ENCODE measurements at places on chromosomes 2 and 18.

DNA sequence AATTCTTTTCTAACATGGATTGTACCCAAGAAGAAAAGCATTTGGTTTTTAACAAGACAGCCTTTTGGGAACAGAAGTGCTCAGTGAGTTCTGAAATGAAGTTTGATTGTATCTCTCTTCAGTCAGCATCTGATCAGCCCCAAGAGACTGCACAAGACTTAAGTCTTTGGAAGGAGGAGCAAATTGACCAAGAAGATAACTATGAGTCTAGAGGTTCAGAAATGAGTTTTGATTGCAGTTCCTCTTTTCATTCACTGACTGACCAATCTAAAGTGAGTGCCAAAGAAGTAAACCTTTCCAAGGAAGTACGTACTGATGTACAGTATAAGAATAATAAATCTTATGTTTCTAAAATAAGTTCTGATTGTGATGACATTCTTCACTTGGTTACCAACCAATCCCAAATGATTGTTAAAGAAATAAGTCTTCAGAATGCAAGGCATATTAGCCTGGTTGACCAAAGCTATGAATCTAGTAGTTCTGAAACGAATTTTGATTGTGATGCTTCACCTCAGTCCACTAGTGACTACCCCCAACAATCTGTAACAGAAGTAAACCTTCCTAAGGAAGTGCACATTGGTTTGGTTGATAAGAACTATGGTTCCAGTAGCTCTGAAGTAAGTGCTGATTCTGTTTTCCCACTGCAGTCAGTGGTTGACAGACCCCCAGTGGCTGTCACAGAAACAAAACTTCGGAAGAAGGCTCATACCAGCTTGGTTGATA, 31.2 kb downstream of the ZDBF2 start:
- DNase-seq = no peak

DNA sequence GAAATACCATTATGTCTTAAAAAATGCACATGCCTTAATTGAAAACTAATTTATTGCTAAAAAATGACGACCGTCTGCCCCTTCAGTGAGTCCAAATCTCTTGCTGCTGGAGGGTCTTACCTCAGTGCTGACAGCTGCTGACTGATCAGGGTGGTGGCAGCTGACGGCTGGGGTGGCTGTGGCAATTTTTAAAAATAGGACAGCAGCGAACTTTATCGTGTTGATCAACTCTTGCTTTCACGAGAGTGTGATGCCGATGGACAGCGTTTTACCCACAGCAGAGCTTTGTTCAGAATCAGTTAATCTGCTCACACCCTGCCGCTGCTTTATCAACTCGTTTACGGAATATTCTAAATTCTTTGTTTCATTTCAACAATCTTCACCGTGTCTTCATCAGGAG, 21.2 kb upstream of the CTDP1 start:
- DNase-seq = no peak

GRCh38 chr2:113178891-113179290, 5.1 kb downstream of the PSD4 start:
- DNase-seq = no peak

- no peak for DNase-seq
Measured at GRCh38 chr2:1647417-1648240, 96.7 kb downstream of the PXDN start.

DNA sequence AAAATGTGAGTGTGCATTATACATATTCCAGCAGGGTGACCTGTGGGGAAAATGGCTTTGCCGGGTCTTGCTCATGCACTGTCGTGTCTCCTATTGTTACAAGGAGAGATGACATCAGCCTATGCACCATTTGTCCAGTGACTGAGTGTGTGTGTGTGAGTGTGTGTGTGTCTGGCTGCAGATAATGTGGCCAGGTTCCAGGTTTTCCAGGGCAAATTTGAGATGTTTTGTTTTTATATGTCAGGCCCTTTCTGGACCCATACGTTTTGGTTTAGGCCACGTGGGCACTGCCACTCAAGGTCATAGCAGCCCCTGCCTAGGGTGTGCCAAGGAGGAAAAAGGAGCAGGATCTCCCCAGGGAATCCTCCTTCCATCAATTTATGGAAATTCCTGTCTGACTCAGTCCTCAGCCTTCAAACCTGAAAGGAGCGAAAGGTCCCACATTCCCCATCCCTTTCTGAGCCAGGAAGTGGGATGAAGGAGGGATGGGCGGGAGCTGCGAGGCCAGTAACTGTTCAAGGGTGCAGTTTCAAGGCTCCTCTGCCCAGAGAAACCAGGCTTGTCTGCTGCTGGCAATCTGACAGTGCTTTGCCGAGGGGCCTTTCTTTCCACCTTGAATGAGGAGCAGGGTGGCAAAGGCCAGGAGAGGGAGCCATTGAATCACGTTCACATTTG, 93.0 kb upstream of the SMAD2 start:
- peak; percentile 94 for DNase-seq

- no peak for DNase-seq
Measured at GRCh38 chr2:228847684-228848083, 423.4 kb downstream of the PID1 start.

DNA sequence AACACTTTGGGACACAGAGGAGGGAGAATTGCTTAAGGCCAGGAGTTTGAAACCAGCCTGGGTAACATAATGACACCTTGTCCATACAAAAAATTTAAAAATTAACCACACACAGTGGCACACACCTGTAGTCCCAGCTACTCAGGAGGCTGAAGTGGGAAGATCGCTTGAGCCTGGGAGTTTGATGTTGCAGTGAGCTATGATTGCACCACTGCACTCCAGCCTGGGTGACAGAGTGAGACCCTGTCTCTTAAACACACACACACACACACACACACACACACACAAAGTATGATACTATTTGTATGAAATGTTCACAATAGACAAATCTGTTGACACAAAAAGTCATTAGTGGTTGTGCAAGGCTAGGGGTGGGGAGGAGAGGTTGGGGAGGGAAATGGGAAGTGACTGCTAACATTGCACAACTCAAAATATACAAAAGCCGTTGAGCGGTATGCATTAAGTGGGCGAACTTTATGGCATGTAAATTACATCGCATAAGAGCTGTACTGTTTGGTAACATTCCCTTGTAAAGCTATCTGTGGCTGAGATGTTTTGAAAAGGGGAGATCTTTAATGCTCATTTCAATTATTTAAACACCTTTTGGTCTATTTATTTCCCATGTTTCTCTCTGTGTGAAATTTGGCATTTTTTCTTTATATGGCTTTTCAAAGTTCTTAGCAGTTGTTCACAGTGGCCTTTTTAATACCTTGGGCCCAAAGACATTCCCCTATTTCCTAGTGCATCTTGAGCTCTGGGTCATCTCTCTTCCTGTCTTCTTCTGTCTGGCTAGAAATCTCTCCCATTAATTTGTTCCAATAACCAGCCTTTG, 58.9 kb upstream of the ZNF516 start:
- DNase-seq = no peak

GRCh38 chr2:107091163-107091864, 205.3 kb upstream of the ST6GAL2 start:
- no peak for DNase-seq

DNA sequence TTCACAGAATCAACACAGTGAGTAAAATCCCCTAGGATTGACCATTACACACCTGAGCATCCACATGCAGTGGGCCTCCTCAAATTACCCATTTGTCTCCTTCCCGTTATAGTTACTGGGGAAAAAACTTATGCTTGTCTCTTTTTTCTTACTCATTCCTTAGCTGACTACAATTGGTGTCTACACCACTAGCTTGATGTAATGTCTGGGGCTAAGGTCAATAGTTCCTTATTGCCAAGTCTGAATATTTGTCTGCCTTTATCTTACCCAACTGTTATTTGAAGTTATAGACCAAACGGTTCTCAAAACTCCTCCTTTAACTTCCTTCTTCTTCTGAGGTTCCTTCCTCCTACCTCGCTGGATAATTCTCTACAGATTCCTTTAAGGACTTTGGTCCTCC, 41.9 kb upstream of the TMEM17 start:
- DNase-seq = no peak

GRCh38 chr2:133326652-133327397, 241.4 kb downstream of the NCKAP5 start:
- peak; percentile 24 for DNase-seq

DNA sequence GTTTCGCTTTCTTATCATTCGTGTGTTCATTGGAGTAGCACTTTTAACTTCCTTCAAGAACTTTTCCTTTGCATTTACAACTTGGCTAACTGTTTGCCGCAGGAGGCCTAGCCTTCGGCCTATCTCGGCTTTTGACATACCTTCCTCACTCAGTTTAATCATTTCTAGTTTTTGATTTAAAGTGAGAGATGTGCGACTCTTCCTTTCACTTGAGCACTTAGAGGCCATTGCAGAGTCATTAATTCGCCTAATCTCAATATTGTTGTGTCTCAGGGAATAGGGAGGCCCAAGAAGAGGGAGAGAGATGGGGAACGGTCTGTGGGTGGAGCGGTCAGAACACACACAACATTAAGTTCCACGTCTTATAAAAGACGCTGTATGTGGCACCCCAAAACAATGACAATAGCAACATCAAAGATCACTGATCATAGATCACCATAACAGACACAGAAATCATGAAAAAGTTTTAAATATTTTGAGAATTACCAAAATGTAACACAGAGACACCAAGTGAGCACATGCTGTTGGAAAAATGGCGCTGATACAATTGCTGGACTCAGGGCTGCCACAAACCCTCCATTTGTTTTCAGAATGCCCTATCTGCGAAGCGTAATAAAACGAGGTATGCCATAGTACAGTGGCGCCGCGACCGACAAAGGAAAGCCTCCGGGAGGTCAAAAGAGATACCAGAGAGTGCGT, 553 bp downstream of the TIGD1 start:
- peak; percentile 42 for DNase-seq

DNA sequence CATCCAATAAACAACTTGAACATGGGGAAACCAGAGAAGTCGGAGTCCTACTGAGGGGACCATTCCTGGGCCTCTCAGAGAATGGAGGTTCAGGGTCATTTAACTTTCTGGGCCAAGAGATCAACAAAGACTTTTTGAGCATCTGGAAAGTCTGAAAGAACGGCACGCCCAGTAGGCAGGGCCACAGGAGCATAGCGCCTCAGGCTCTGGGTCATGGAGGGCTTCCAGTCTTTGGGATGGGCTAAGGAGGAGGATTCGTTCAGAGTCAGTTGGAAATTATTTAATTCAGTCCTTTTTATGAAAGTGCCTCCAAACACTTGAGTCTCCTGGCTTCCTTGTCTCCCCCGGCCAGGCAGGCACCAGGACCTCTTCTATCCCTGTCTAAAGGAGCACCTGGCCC, 101.1 kb upstream of the GLI2 start:
- no peak for DNase-seq

DNA sequence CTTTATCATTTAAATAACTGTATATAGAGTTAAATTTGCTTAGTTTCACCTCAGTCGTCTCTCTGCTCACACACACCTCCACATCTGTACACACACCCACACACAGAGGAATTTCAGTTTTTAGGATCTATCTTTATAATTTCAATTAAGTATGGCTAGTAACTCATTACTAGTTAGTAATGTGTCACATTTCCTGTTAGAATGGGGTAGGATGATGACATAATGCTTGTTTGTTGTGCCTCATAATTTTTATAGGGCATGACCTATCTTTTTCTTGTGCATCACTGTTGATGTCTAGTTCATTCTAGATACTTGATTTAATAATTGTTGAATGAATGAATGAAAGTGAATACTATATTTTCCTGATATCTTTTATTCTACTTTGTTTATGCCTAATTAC, 108.6 kb downstream of the AGPS start:
- no peak for DNase-seq

DNA sequence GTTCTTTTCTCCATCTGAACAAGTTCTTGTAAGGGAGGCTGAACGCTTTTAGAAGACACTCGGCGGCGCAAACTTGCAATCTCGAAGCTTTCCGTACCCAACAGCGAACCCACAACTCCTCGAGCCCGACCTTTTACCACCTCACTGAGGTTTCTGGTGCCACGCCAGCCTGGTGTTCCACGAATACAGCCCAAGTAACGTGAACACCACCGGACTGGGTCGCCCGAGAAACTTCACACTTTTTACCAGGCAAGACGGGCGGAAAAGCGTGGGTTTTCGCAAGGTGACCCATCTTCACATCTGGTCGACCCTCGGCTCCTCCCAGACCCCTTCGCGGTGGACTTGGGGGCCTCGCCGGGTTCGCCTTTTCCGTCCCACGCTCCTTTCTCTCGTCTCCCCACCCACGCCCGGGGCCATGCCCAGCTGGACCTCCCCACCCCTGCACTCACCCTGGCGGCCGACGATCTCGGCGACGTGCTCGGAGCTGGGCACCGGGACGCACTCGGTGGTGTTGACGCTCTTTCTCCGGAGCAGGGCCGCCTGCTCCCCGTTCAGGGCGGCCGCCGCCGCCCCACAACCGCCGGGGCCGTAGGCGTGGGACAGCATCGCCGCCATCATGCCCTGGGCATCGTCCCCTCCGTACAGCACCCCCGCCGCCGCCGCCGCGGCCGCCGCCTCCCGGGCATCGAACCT, 1.2 kb downstream of the MEX3C start:
- DNase-seq = no peak

DNA sequence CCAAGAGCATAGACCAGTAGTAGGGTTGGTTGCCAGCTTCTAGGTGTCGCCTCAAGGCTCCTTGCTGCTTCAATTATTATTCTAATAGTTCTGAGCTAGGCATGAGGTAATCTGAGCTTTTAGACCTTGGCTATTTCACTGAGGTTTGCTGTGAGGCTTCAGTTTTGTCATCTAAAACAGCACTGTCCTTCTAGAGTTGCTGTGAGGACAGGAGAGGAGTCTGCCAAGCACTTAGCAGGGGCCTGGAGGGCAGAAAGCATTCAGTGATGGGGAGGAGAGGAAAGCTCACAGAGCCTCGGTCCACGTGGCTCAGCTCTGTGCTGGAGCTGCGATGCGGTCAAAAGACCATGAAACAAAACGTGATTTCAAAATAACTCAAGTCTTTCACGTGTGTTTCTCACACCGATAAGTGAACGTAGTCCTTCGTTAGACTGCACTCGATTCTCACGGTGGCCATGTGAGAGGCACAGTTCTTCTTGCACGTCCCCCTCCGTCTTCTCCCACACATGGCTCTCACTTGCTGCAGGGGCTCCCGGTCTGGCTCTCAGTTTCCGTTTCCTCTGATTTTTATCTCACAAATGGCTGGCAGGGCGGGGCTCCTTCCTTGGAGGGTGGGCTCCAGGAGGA, 113.7 kb downstream of the B3GNT2 start:
- DNase-seq = no peak

DNA sequence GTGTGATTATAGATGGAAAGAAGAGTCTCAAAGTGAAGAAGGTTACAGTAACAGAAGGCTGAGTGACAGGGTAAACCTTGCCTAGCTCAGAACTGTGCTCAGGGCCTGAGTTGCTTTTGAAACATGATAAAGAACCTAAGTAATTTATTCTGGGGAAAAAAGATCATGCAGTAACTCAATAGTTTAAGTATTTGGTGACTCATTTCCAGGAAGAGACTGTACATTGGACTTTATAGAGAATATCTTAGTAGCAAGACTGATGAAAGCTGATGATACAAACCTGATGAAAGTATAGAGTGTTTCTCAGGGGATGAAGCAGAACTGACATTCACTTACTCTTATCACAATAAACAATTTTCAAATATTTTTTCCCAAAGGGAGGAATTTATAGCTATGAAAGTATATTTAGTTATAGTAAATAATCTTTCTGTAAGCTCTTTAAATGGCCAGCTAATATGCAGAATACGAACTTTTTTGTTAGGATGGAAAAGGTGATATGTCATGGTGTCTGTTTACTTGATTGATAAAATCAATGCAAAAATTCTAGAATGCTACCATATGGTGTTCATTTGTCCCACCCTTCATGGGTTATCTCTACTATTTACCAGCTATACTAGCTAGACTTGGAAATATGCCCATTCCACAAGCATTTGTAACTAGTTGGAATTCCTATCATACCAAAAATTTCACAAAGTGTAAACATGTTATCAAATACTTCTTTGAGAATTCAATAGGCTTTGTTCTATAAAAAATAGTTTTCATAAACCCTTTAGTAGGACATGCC, 1265.5 kb upstream of the ACVR2A start:
- no peak for DNase-seq

- no peak for DNase-seq
Measured at GRCh38 chr2:229282758-229283546, 11.9 kb upstream of the PID1 start.

Data from DMS79 treated with DMSO at 0.1 percent for 48 hours (cell line).